Liver (tissue), 10 donors: ENCODE measurements at places on chromosomes 7 and 10. TPM values are rescaled to one million over a fixed set of nuclear protein-coding genes. Genes with fewer than 3 reads are reported as not detected.

GRCh38 chr10:80164596-80164995, 32.1 kb downstream of the PLAC9 start:
- no peak for DNase-seq

DNA sequence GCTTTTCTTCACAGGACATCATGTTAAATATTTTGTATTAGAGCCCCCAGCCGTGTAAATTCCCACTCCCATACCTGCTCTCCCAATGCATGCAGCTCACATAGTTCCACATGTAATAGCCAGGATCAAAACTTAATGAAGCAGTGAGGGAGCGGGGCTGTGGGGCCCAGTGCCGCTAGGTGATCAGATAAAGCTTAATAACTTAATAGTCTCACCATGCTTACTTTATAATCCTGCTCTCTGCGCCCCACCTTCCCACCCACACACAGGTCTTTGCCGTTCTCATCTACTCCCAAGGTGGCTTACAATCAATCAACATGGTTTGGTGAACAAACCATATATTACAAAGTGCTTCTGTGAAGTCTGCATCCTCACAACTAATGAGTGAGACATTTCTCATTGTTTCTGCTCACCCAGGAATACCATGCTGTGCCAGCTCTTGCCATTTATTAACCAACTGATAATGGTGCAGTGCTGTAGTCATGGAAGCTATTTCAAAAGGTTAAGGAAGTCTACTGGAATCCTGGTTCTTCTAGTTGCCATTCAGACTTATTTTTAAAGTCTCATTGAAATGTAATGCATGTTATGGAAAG, 156.4 kb downstream of the CTTNBP2 start:
- DNase-seq = no peak

- DNase-seq = no peak
Observed at GRCh38 chr10:126432507-126432906, 44.2 kb upstream of the ADAM12 start.

LRMDA gene
- total RNA-seq = 12.2 TPM

GRCh38 chr10:1977461-1977860, 240.1 kb upstream of the ADARB2 start:
- no peak for DNase-seq

AEBP1 gene
- 13.3 TPM for total RNA-seq

UNCX gene
- not detected for total RNA-seq

- no peak for DNase-seq
Observed at GRCh38 chr10:113187063-113187777, 237.2 kb downstream of the TCF7L2 start.

- no peak for DNase-seq
Observed at GRCh38 chr7:130446259-130446658, 5.4 kb upstream of the CEP41 start.
